Mesothelial cell of epicardium (in vitro differentiated cells): ENCODE measurements at places on chromosomes 12 and 14.
A peak's percentile ranks its signal among the peaks of the same experiment; 100 is the strongest.

DNA sequence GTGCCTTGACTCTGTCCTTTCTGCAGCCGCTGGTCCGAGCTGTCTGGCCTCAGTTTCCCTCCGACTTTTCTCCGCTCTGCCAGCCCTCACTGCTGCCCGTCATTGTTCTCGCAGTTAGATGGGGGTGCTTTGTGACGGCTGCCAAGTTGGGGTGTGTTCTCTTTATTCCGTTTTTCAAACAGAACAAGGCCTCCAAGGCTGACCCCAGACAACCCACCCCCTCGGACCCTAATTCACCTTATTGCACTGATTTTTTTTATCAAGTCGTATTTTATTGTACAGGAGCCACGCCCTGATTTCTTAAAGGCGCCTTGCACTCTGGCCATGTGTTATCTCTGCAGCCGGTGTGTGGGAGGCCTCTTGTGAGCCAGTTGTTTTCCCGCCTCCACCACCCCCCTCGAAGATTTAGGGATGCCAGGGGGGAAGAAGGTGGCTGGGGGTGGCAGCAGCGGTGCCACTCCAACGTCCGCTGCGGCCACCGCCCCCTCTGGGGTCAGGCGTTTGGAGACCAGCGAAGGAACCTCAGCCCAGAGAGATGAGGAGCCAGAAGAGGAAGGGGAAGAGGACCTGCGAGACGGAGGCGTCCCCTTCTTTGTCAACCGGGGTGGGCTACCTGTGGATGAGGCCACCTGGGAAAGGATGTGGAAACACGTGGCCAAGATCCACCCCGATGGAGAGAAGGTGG lies 1.3 kb downstream of the VASH1 start:
- DNase-seq: no peak

DNA sequence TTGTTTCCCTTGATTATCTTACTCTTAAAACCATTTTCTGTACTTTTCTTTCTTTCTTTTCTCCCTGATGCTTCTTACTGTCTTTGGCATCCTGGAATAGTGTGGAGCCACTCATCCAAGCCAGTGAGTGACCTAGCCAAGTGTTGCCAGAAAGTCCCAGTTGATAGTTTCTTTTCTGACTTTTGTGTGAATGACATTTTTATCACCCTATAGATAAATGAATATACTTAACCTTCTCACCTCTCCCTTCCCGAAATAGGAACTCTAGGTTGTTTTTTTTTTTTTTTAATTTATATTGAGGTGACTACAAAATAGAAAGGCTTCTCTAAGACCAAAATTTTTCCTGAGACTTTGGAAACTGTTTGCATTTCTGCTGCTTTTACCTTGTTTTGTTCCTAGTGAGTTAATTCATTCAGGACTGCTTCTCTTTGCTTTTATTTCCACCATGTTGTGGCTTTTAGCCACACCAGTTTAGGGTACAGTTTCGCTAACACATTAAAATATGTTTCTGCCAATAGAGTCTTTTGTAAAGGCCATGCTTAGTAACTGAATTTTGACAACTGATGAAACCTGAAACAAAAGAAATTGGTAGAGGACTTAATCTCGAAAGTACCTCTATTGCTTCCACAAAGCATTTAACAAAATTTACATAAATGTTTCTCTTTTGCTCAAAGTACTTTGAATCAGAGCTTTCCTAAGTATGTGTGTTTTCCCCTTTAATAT lies 194.6 kb downstream of the ERC1 start:
- DNase-seq: no peak

DNA sequence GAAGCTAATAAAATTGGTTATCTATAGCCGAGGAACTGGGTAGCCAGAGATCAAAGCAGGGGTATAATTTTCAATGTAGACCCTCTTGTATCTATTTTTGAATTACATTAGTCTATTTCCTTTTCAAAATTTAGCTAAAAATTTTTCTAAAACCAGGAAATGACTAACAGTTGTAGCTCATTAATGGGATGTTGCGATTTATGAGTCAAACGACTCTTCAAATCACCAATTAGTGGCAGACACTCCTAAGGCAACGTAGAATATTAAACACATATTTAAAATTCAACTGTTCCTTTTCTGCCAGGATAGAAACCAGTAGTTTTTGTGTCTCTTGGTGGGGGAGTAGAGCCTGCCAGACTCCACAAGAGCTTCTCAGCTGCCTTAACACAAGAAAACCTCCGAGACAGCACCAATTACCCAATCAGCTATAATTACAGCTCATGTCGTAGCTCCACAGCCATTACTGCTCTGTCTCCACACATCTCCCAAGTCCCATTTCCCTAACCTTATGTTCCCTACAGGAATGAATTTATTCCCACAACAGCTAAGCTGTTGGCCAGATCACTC lies 26.9 kb downstream of the GCN1 start:
- DNase-seq: no peak

DNA sequence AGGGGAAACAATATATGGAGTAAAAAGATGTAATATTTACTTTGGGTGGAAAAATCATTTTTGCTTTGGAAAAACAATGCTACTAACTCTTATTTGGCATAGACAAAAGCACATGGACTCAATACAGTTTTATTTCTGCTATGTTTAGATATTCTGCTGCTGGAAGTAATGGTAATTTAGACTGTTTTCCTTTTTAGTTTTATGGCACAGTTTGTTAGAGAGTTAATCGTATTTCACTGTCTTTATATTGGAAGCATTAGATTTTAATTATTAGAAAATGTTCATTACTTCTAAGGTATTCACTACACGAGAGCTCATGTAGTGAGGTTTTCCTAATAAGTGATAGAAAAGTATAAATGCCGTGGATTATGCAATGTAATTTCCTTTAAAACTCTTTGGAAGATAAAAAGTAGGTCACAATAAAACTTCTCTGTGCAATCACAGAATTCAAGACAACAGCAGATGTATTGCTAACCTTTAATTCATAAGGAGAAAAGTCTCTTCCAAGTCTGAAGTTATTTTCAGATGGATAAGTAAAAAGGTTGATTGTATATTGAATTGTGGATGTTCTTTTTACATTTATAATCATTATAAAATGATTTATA lies 851.8 kb downstream of the TMTC2 start:
- DNase-seq: no peak

DNA sequence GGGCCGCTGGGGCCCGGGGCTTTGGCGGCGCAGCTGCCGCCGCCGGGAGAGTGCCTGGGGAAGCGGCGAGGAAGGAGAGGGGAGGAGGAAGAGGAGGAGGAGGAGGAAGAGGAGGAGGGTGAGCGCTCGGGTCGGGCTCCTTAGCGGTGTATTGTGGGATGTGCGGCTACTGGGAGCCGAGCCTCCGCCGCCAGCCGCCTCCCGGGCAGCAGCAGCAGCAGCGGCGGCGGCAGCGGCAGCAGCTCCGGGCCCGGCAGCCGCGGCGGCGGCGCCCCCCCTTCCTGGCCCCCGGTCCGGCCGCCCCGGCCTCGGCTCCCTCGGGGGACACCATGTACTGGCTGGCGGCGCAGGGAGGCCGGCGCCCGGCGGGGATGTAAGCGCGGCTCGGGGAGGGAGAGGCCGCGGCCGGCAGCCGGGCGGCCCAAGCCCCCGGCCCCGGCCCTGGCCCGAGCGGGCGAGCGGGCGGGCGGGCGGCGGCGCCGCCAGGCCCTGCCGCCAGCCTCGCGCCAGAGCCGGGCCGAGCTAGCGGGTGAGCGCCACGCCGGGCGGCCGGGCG lies at the start of gene SETD1B:
SETD1B (plus strand) TSS at position 149 of the 556 bp plus-strand sequence. CDS start 729 bp downstream, outside the sequence.
- no peak for DNase-seq

DNA sequence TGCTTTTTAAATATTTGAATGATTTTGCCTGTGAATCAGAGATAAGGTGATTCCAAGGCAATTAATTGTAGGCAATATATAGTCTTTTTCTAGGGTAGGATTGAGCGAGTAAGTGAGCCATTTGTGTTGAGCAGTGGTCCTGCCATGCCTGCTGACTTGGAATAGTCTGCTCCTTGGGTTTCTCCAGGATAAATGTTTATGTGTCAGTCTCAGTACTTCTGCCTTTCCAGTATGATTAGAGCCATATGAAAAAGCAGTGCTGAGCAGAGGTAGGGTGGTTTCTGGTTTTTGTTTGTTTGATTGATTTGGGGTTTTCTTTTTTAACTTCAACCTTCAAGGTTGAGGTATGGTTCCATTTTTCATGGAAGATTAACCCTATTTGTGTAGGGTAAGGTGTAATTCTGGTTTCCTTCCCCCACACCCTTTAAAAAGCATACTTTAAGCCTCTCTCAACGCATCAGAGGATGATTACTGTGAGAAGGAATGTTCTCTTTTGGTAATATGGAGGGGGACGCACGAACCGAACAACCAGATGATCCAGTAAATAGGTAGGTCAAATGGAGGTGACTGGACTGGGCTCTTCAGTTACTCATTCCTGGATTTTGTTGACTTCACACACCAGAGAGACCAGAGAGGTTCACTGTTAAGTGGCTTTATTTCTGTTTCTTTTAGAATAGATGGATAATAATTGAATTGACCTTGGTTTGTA lies 22.7 kb downstream of the FRMD6 start:
- DNase-seq: no peak

GRCh38 chr14:105168979-105169507 lies 467 bp upstream of the JAG2 start:
- peak; percentile 58 for DNase-seq

GRCh38 chr12:76942267-76942666 lies 63.4 kb upstream of the CSRP2 start:
- DNase-seq: no peak

DNA sequence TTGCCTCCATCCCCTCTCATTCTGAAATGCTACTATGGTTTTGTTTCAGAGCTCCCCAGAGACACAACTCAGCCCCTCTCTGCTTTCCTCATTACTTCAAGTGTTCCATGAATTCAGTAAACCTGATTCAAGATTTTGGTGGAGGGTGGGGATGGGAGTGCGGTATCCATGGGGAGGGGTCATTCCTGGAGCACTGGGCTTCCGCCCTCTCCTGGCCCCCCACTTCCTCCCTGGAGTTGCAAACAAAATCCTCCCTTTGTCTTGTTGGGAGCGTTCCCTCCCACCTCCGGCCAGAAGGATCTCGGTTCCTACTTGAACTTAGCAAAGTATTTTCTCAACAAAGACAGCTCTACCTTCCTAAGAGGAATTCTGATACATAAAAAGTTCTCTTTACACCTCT lies 71.8 kb upstream of the LTA4H start:
- DNase-seq: no peak

GRCh38 chr12:94660436-94660835 lies 10.1 kb upstream of the TMCC3 start:
- DNase-seq: no peak

GRCh38 chr12:123734268-123734667 lies 22.1 kb downstream of the ATP6V0A2 start:
- DNase-seq: no peak

- no peak for DNase-seq
These were observed 334.6 kb upstream of the FKBP4 start for GRCh38 chr12:2460051-2460670.

- DNase-seq: no peak
These were observed 65.1 kb upstream of the GPATCH2L start for GRCh38 chr14:76086636-76087035.

GRCh38 chr12:114562654-114563053 lies 121.3 kb downstream of the TBX3 start:
- no peak for DNase-seq

DNA sequence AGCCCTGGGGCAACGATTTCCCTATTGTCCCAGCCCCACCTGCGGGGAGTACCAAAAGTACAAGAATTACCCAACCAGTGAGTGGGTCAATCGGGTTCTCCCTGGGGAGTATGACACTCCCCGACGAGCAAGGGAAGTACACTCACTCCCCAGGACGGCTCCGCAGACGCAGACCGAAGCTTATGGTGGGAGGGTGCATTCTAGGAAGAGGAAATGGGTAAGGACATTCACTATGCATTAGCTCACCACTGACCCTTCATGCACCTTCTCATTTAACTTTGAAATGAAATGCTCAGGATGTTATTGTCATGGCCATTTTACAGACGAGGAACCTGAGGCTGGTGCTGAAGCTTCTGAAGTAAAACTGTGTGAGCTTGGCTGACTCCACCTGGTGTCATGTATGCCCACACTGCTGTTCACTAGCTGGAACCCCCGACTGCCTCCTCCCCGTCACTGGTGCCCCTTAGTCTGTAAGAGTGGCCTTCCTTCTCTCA lies 45.8 kb upstream of the TMED10 start:
- no peak for DNase-seq

GRCh38 chr12:2845280-2845679 lies 10.4 kb upstream of the NRIP2 start:
- DNase-seq: no peak

DNA sequence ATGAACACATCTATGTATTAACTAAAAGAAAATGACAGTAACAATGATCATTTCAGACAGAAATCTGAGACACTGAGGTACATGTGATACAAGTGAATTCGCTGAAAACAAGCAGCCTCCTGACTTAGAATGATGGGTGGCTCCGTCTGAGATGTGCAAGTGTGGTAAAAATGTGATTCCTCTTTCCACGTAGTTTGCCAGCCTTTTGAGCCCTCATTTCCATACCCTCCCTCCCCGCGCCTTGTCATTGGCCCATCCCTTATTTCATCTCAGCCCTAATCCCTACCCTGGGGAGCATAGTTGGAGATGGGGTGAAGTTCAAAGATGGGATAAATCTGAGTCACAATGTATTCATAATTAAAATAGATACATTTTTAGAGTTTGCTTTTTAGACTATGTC lies 107.8 kb downstream of the BMP4 start:
- DNase-seq: no peak

GRCh38 chr14:58749066-58749669 lies 111.4 kb downstream of the DACT1 start:
- DNase-seq: no peak

DNA sequence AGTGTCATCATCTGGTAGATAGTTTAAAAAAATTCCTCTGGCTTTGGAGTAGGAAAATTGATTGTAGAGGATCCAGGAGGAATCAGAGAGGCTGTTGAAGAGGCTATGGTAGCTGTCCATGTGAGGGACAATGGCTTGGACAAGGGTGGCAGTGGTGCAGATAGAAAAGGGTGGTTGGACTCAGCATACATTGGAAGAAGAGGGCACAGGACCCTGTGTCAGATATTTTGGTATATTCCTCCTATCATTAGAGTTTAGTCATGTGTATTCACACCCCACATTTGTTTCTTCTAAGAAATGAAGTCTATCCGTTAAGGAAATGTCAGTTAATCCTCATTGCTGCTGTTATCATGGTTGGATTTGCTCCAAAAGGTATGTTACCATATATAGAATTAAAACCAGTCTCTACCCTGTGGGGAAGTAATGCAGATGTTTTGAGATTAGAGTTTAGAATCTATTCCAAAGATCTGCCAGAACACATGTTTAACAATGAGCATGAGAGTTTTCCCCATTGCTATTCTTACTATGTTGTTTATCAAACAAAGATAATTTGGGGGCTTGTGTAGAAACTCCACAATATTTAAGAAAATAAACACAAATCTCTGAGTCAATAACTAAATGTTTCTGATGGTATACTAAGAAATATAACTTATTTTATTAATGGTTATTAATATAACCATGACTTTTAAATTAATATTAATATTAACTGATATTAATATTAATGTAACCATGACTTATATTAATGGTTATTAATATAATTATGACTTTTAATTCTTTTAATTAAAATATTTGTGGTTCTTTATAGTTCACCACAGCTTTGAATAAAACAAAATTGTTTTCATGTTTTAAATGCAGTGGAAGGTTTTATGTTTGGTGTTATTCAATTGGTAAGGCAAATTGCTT lies 80.9 kb downstream of the CRADD start:
- no peak for DNase-seq
